ENCODE measurements at places on chromosomes 1 and 21.

- DNase-seq = no peak
Measured at GRCh38 chr1:152888126-152888525, 10.0 kb downstream of the SMCP start.

- DNase-seq = no peak
Measured at GRCh38 chr1:93434987-93435386, 12.9 kb upstream of the FNBP1L start.

DNA sequence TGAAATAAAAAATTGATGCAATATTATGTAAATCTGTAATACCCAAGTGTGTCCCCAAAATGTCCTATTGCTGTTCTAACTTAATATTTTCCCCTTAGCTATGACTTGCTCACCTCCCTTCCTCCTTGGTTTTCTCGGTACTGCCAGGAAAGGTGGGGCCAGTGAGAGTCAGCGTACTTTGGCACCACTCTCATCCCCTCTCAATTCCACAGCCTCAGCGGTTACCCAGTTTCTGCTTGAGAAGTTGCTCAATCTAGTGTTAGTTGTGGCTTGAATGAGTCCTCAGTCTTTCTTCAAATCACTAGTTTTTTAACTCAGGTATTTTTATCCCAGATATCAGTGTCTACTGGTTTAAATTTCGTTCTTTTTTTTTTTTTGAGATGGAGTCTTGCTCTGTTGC lies 32.3 kb downstream of the BCAS2 start:
- no peak for DNase-seq

GRCh38 chr1:239186487-239186886 lies 199.9 kb upstream of the CHRM3 start:
- no peak for DNase-seq

DNA sequence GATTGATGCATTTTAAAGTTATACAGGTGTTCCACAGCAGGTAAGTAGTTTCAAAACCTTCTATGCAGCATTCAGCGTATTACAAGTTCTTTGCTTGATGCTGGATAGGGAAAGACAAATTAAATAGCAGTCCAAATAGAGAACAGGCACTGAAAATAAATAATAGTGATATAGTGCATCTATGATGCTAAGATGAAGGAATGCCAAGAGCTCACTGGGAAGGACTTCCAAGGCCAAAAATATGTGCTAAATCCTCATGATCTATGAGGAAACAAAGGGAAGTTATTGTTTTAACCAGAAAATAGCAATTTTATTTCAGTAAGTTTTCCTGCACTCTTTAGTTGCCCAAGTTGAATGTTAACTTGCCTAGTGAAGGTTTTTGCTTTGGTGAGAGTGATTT lies 127.8 kb upstream of the GREM2 start:
- DNase-seq = no peak

- no peak for DNase-seq
Measured at GRCh38 chr1:56266359-56266758, 313.0 kb downstream of the PLPP3 start.

DNA sequence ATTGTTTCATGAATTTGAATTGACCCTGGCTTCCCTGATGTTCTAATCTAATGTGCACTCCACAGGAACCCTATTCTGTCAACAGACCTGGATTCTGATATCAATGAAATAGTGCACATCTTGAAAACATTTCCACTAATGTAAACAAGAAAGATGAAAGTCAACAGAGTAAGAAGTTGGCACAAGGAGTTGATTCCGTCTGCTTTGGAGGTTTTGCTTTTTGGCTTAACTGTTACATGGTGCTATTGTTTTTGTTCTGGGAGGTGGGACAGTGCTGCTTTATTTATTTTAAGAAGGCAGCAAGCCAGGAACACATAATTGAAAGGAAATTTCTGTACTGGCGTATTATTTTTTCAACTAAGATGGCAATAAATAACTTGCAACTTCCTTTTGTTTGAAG lies 73.3 kb downstream of the LEPR start:
- no peak for DNase-seq

GRCh38 chr1:181251001-181251712 lies 162.7 kb downstream of the IER5 start:
- DNase-seq = no peak

- no peak for DNase-seq
Measured at GRCh38 chr1:156584813-156585212, 5.3 kb downstream of the TTC24 start.

DNA sequence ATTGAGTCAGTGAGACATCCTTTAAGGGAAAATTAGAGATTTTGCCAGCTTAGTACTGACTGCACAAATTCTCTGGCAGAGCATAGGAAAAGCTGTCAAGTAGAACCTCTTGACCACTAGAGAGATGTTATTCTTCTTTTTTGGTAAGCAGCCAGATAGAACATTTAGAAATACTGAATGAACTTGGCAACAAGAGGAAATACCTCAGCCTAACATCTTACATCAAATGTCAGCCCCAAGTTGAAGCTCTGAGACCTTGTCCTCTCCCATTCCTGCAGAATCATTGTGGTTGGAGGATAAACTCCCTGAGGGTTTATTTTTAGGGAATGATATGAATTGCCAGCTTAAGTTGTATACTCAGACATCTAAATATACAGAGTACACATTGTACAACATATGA lies 53.5 kb downstream of the MIGA1 start:
- DNase-seq = no peak

GRCh38 chr1:174451408-174451807 lies 3.6 kb downstream of the GPR52 start:
- DNase-seq = no peak

- peak; percentile 44 for DNase-seq
Measured at GRCh38 chr1:31714442-31715086, 10.7 kb upstream of the COL16A1 start.

DNA sequence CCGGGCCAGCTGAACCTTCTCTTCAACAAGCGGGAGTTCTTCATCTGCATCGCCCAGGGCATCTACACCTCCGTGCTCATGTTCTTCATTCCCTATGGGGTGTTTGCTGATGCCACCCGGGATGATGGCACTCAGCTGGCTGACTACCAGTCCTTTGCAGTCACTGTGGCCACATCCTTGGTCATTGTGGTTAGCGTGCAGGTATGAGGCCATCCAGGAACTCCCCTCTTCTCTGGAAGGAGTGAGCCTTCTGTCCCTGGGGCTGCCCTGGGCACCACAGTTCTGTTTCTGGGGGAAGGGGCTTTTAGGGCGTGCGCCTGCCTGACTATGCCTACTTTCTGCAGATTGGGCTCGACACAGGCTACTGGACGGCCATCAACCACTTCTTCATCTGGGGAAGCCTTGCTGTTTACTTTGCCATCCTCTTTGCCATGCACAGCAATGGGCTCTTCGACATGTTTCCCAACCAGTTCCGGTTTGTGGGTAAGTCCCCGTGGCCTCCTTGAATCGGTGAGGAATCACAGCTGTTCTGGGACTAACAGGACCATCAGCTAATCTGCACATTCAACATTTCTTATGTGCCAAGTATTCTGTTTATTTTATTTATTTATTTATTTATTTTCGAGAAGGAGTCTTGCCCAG lies 21.1 kb downstream of the ATP8B2 start:
- no peak for DNase-seq

DNA sequence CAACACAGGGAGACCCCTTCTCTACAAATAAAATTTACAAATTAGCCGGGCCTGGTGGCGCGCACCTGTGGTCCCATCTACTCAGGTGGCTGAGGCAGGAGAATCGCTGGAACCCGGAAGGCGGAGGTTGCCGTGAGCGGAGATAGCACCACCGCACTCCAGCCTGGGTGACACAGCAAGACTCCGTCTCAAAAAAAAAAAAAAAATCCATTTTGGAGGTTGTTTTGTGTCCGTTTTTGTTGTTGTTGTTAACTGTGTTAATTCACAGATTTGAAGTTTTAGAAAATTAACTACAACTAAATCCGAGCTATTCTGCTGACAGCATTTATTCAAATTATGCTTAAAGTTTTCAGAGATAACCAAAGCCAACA lies 618 bp downstream of the CLCC1 start:
- DNase-seq = no peak

GRCh38 chr1:209176866-209177430 lies 406.6 kb upstream of the CAMK1G start:
- no peak for DNase-seq

- no peak for DNase-seq
Measured at GRCh38 chr21:28311411-28312190, 681.1 kb downstream of the LTN1 start.

- DNase-seq = no peak
Measured at GRCh38 chr1:209443975-209444651, 139.4 kb upstream of the CAMK1G start.

DNA sequence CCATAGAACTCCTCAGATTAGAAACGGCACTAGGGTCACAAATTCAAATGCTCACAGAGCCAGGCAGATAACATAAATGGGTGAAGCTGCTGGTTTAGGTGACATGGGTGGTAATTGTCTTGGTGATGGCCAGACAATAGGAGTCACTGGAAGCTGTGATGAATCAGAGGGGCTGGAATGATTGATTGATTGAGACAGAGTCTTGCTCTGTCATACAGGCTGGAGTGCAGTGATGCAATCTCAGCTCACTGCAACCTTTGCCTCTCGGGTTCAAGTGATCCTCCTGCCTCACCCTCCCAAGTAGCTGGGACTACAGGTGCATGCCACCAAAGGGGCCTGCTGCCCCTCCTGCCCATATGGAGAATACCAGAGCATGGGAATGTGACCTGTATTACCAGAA lies 63.0 kb downstream of the HIVEP3 start:
- no peak for DNase-seq

GRCh38 chr1:201259476-201260235 lies 23.6 kb upstream of the PKP1 start:
- DNase-seq = no peak

DNA sequence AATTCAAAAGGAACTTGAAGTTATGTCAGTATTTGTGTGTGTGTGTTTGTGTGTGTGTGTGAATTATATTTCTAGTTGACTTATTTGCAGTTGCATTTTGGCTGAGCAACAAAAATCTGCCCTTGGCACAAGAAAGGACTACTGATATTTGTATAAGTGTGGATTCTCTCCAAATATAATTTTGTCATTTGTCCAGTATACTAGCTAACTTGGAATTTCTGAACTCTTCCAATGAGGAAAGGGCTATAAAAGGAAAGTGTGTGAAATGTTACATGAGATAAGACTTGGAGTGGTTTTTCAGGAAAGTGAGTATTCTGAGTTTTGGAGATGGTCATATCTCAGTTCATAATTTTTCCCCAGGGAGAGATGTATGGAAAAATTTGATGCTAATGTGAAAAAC lies 1384.1 kb upstream of the B3GALT2 start:
- DNase-seq = no peak

GRCh38 chr1:209446356-209446755 lies 137.2 kb upstream of the CAMK1G start:
- no peak for DNase-seq

- DNase-seq = no peak
Measured at GRCh38 chr1:26536521-26536920, 7.0 kb downstream of the RPS6KA1 start.

DNA sequence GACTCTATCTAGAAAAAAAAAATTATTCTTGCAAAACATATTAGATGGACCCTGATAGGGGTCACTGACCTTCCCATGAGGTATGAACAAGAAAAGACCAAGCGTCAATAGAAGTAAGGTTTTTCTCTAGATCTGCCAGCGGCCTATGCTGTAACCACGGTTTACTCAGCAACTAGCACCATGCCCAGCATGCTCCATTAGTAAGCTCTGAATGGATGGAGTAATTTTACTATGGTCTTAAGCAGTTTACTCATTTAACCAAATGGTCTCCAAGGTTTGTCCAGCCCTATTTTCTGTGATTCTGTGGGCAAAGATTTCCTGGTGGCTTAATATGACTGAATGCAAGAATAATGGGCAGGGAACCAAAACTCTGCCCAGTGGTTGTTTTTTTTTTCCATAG lies 113.9 kb downstream of the ADSS2 start:
- DNase-seq = no peak

- DNase-seq = no peak
Measured at GRCh38 chr21:31030367-31031106, 7.7 kb downstream of the KRTAP19-8 start.

DNA sequence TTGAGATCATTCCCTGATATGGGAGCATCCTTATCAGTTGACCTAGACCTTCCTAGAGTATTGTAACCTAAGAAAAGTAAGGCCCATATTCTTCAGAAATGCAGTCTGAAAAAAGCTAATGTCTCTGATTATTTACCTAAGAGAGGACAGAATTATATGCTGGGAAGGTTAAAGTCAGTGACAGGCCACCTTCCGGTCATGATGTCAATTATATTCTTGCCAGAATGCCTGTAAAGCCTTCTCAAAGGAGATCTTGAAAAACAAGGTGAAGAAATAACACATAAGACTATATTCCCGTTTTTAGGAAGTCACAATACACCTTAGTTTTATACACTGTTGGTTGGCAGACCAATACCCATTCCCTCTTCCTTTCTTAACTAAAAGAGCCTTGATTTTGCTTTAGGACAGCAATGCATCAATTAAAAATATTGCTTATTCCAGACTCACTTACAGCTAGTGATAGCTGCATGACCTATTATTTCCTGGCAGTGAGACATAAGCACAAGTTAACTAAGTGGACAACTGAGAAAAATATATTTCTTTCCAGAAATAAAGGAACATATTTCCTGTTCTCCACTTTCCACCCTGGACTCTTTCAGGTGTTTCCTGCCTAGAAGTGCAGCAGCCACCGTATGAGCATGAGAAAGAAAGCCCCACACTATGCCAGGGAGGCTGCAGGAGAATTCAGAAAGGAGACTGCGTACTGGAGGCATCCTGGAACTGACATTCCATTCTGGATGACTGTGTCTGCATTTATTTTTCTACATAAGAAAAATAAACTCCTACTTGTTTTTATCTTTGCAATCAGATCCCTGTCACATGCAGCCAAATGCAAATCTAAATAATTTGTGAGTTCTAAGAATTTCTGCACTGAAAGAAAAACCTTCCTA lies 332.9 kb upstream of the PTBP2 start:
- DNase-seq = no peak

DNA sequence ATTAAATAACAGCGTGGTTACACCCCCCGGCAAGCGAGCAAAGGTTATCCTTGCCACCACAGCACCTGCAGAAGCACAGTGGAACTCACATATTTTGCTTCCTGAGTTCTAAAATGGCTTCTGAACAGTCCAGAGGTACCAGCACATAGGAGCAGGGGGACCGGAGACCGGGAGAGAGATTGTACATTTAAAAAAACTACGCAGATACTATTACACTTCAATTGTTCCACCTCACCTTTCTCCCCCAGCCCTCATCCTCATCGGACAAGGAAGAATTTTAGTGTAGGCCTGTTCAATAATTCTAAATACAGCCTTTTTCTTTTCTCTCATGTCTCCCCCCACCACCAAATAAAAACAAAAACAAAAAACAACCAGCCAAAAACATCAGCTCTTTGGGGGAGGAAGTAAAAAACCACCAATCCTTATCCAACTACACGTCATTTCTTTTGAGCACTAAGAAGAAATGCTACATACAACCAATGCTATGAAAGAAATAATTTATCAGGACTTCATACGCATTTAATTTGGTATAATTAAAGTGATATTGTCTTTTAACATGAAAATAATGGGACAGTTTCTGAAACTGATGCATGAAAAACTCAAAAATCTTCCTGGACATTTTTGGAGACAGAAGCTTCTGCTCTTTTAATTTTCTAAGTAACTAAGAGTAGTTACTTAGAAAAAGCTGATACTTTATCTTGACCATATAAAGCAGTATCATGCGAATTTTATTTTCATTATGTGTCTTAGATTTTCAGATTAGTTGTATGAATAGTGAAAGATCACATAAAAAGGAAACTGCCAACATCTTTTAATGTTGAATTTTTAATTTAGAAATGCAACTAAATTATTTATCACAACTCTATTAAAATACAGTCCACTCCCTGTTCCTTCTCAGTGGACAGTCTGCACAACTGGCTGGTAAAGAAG lies 9.1 kb downstream of the CDKN2C start:
- no peak for DNase-seq
